Inflammatory macrophage treated with lipopolysaccharide for 1 hour (primary cell): ENCODE measurements at places on chromosomes 3 and 15.
A peak's percentile ranks its signal among the peaks of the same experiment; 100 is the strongest.

DNA sequence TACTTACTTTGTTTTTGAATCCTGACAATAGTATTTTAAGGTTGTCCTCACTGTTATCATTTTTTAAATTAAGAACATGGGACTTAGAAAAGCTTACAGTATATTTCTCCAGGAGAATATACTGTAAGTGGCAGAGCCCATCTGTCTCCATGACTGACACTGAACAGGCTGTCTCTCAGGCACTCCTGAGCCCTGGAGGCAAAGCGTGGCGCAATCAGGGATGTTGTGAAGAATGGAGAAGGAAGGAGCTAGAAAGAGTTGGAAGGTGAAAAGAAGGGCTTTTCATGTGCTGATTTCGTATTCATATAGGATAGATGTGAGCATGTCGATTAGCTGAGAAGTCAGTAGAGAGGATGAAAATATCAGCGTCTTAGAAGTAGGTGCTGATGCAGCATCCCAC is 41.5 kb downstream of the FGF12 start:
- no peak for DNase-seq

DNA sequence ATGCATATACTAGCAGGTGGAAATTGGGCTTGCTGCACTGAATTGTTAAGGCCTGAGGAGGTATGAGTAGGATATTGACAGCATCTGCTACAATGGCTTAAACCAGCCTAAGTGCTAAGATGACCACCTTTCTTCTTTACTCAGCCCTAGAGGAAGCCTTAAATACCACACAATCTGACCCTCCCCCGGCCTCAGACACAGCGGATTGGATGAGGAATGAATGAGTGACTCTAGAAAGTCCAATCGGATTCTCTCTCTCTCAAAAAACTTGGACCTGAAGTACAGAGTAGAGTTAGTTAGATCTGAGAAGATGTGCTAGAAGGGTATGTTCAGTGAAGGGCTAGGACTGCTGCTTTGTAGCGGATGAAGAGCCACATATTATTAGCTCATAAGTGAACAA is 39.9 kb upstream of the C3orf49 start:
- no peak for DNase-seq

DNA sequence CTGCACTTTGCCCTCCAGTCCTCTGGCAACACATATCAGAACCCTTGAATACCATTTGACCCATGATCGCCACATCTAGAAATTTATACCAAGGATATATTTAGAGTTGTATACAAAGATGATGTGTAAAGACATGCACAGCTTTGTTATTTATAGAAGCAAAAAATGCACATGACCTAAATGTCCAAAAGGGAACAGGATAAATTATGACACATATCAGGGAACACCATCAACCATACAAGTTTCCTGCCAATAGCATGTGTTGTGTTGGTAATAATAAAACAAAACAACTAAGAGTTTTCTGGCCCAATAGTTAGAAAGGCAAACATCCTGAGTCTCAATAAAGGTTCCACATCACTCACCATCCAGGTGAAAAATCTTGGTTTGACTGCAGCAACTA is 51.5 kb downstream of the AAGAB start:
- no peak for DNase-seq

GRCh38 chr3:35598804-35599203 is 40.5 kb upstream of the ARPP21 start:
- no peak for DNase-seq

DNA sequence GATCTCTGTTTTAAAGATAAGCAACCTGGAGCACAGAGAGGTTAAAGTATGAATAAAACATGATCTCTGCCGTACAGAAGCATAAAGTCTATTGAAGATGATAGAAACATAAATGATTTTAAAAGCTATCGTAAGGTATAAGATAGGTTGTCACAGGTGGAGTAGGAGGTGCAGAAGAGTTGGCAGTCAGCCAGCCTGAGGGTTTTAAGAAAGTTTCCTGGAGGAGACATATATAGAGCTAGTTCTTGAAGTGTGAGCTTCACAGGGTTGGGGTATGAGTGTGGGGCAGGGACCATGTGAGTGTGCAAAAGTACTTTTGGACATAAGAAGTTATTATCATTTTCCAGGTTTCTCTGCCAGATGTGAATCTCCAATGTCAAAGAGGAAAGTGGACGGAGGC is 3.9 kb upstream of the FGF12 start:
- DNase-seq: no peak

DNA sequence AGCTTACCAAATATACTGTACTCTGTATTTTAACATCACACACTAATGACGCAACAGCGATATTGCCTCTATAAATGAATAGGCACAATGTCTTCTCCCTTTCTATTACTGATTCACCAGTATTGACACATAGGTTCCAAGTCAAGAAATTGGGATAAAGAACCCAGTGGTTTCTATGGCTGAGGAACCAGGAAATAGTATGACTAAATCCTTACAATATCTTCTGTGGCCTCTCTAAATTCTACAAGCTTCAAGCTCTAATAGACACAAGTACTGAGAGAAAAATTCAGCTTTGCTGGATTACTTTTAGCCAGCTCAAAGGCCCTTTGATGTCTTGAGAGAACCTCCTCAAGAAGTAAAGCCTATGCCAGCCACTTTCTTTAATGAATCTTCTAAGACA is 162.5 kb downstream of the DPH6 start:
- no peak for DNase-seq

DNA sequence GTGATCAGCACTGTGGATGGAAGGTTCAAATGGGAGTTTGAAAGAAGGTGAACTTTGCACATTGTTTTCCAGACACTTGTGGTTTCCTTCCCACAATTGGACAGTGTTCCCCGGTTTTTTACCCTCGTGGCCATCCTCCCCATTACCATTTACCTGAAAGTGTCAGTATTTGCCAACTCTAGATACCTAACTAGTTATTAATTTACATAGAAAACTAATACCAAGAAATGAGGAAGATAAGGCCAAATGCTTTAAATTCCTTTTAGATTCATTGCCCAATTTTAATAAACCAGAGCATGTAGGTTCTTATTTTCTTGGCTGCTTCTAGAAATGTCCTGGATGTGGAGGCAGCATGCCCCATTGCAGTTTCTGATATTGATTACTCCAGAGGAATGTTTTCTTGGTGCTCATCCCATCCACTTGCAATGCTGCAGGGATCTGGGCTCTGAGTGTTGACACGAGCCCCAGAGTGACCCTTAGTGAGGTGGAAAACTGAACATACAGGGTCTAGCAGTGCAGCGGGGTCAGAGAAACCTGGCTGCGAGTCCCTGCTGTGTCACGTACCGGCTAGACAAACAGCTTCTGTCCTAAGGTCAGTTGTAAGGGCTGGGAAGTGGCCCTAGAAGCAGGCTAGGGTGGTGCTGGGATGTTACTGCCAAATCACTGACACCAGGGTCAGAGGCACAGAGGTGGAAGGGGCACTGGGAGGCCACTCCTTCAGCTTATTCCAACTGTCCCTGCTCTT is 23.5 kb downstream of the LSM3 start:
- DNase-seq: no peak

DNA sequence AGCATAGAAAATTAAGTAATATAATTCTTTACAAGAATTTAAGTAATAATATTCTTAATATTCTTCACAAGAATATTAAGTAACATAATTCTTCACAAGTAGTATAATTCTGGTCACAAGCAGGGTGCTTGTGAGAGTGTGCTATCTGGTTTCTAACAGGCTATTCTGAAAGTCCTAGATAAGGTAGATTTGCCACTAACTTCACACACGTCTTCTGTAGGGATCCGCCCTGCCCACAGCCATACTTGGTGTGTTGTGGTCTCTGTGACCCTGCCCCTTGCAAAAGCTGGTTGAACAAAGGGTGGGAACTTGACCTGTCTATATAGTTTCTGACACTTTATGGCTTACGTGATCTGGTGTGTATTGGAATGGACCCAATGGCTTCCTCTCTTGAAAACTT is 253.4 kb upstream of the MDFIC2 start:
- no peak for DNase-seq

- DNase-seq: no peak
Measured at GRCh38 chr3:171815973-171816595, 5.8 kb upstream of the PLD1 start.

DNA sequence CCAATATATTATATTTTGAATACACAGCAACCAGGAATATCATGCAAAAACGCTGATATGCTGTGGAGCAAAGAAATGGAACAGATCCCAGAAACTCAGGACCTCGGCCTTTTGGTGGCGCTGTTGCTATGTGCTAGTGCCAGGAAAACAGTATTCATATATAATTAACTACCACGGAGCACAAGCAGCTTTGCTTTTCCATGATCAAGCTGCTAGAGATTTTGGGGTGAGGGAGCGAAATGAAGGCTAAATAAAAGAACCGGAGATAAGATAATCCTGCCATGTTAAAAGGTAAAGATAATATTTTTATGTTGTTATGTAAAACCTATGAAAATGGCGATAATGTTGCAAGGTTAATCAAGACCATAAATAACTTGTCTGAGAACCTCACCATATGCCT is 157.7 kb upstream of the FAM3D start:
- peak; percentile 33 for DNase-seq

GRCh38 chr3:160343132-160343531 is 55.9 kb downstream of the IFT80 start:
- DNase-seq: peak; percentile 17

DNA sequence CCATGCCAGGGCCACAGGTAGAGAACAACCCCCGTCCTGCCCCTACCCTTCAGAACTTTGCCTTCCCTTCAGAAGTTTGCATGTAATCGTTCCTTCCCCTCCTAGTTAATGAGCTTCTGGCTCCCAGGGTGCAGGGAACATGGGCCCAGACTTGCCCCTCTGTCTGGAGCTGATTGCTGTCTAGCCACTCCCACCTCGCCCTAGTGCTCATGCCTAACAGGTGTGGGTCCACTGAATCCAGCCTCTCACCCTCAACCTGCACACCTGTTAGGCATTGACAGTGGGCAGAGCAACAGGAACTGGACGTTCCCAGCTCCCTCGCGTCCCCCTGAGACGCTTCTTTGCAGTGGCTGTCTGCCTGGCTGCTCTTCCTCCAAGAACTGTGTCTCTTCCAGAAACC is 40.3 kb downstream of the WNT5A start:
- DNase-seq: no peak

- peak; percentile 55 for DNase-seq
Measured at GRCh38 chr15:100623301-100623700, 20.9 kb downstream of the ASB7 start.

DNA sequence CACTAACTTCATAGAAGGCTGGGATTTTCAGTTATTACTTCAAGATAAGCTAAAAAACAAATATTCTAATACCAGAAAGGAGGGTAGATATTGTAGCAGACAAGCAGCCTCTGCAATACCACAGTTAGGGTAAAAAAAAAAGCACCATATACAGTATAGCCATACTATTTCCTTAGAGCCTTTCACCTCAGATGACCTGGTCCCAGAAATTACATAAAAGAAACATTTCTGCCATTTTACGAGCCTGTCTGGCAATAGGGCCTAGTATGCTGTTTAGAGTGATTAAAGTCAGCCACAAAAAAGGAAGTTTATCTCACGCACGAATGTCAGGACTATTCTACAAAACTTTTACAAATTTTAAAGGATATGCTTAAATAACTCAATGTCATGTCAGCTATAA is 1016.6 kb downstream of the PLOD2 start:
- no peak for DNase-seq

- no peak for DNase-seq
Measured at GRCh38 chr3:186779204-186779603, 4.2 kb upstream of the EIF4A2 start.

GRCh38 chr15:80208758-80209734 is 43.0 kb downstream of the CTXND1 start:
- no peak for DNase-seq

GRCh38 chr3:172984914-172985313 is 156.1 kb downstream of the SPATA16 start:
- no peak for DNase-seq

- no peak for DNase-seq
Measured at GRCh38 chr15:40762919-40763800, 708 bp upstream of the GCHFR start.

DNA sequence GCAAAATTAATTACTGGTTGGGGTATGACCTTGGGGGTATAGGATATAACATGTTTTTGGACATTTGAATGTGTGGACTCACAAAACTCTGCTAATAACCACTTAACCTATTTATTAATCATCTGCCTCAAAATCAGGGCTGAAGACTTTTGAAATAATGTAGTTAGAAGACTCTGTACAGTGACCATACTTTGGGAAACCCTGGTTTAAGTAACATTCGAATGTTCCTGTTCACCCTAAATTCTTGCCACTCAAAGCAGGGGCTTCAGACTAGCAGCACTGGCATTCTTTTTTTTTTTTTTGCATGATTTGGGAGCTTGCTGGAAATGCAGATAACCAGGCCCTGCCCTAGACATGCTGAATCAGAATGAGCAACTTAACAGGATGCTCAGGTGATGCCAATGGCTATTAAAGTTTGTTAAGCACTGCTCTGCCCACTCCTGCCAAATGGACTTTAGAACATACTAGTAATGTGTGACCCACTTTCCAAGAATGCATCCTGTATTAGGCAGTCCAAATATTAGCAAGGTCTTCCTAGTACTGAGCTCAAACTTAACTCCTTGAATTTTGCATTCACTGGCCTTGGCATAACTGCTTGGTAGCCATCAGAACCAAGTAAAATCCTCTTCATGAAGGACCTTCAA is 12.7 kb upstream of the ST3GAL6 start:
- peak; percentile 52 for DNase-seq

- DNase-seq: no peak
Measured at GRCh38 chr3:51559411-51559888, 20.9 kb downstream of the RAD54L2 start.

- DNase-seq: no peak
Measured at GRCh38 chr15:64017082-64017588, 29.1 kb downstream of the DAPK2 start.

- no peak for DNase-seq
Measured at GRCh38 chr3:4245671-4246070, 57.5 kb upstream of the SETMAR start.

- DNase-seq: no peak
Measured at GRCh38 chr3:180189310-180189648, 152.5 kb upstream of the PEX5L start.

- DNase-seq: no peak
Measured at GRCh38 chr15:68330901-68331300, 53.4 kb downstream of the FEM1B start.

DNA sequence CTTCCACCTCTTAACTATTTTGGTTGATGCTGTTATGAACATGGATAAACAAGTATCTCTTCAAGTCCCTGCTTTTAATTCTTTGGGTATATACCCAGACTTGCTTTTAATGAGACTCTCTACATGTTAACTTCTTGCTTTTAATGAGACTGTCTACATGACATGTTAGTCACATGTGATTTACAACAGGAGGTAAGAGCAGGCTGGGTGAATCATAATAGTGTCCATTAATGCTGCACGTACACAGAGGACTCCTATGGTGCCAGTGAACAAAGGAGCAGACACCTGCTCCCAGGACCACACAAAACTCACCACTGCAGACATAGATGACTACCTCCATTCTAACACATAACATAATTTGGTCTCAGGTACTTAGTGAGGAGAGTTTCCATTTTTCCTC is 273.4 kb upstream of the NSMCE3 start:
- no peak for DNase-seq
